ENCODE measurements at places on chromosomes 4 and X. TPM values are rescaled to one million over a fixed set of nuclear protein-coding genes. Genes with fewer than 3 reads are reported as not detected.

Gene SHISA3
- 97.9 TPM for polyA plus RNA-seq

Gene MAGEA2B
- polyA plus RNA-seq: not detected

Gene ZCCHC18
- 6.1 TPM for polyA plus RNA-seq

Gene NPNT
- polyA plus RNA-seq: 199 TPM

Gene VCX3B
- polyA plus RNA-seq: 0.23 TPM

All from left kidney (tissue), 8 donors.